ENCODE measurements at places on chromosomes 4 and X.

DNA sequence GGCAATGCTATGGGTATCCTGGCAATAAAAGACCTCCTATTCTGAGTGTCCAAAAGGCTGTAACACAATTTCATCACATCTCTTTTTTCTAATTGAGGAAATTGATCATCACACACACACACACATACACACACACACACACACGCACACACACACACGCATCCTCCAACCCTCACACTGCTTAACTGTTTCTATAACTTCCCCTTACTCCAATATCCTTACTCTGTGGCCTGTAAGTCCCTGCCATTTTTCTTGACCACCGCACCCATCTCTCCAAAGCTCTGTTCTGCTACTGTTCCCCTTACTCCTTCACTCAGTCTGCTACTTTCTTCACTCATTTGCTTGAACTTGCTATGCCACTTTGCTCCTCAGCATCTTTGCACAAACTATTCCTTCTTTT lies 115.6 kb downstream of the AMELX start:
- DNase-seq: no peak

DNA sequence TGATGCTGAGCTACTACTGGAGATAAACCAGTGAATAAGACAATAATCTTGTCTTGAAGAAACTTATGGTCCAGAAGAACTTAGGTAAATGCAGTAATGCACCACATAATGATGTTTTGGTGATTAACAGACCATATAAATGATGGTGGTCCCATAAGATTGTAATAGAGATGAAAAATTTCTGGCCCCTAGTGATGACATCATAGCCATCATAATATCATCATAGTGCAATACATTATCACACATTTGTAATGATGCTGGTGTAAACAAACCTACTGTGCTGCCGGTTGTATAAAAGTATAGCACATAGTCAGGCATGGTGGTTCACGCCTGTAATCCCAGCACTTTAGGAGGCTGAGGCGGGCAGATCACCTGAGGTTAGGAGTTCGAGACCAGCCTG lies 846.8 kb downstream of the FSTL5 start:
- DNase-seq: no peak

- DNase-seq: no peak
Observed at GRCh38 chr4:183328832-183329231, 6.6 kb upstream of the CLDN24 start.

DNA sequence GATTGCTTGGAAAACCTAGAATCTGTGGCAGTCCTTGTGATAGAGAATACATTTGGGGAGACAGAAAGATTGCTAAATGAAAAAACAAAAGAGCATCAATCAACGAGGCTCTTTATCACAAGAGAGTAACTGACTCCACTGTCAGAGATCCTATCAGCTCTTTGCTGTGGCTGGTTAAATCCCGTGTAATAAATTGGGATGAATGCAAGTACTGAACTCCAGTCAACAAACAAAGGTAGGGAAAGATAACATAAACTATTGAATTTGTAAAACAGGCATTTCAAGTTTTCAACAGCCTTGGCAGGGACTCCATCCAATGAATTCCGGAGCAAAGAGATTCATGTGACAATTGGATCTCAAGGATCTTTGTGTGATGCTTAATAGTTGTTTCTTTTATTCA lies 21.3 kb downstream of the MMRN1 start:
- DNase-seq: no peak

GRCh38 chrX:147550217-147550616 lies 361.5 kb upstream of the FMR1 start:
- DNase-seq: no peak

GRCh38 chr4:65007841-65008439 lies 598.7 kb upstream of the TECRL start:
- peak; percentile 6 for DNase-seq

DNA sequence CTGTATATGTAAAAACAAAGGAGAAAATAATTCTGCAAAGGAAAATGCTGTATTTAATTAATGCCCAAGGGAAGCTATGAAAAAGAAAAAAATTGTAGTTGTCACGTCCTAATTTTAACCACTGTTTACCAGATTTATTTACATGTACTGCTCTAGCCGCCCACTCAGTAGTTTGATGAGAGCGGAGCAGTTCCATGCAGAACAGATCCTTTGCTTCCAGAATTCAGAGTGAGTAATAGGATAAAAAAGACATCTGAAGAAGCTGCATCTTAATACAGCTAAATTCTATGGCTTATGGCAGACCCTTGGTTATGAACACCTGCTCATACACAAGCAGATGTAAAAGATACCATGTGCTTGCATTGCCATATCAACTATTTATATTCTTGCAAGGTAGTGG lies 287.0 kb downstream of the GASK1B start:
- DNase-seq: no peak

GRCh38 chr4:5940470-5941203 lies 47.8 kb upstream of the CRMP1 start:
- DNase-seq: no peak

- DNase-seq: no peak
Observed at GRCh38 chr4:177569434-177569833, 127.2 kb upstream of the AGA start.

DNA sequence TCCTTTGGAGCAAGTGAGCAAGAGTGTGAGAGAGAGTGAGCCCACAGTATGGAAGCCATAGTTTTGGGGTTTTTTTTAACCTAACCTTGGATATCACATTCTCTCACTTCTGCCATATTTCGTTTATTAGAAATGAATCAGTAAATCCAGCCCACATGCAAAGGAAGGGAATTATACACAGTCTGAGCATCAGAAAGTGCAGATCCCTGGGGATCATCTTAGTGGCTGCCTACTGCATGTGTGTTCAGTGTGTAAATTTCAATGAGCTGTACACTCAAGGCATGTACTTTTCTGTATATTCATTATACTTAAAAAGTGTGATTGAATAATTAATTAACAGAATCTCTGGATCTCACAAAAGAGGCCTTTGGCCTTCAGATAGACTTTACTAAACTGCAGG lies 133.8 kb upstream of the PRPS2 start:
- DNase-seq: no peak

DNA sequence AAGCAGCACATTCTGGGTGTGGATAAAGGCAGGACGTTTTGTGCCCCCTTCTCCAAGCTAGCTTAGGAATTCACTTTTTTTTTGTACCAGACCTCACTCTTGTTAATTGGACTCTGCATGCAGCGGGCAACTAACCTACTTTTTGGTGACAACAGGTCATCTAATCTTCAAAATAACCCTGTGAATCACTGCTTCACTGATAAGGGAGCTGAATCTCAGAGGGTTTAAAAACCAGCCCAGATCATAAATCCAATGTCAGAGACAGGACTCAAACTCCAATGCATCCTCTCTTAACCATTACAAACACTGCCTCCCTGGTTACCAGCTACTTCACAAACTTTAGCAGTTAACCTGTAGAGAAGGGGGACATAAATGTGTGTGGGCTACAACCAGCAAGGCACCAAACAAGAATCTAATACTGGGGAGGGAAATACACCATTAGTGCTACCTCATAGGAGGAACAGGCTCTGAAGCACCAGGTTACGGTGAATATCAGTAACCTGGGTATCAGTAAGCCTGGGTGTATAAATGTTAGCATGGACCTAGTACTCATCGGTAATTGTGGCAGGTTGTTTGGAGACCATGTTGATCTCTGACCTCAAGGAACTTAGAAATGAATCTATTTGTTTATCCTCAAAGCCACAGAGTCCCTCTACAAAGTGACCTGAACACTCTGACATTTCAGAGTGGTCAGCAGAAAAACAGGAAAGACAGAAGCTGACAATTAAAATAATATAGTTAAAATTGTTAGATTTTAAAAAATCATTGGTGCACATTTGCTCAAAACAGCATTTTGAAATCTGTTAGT lies 2.6 kb downstream of the TIFA start:
- DNase-seq: no peak

- no peak for DNase-seq
Observed at GRCh38 chrX:120751683-120752082, 121.8 kb upstream of the C1GALT1C1 start.

DNA sequence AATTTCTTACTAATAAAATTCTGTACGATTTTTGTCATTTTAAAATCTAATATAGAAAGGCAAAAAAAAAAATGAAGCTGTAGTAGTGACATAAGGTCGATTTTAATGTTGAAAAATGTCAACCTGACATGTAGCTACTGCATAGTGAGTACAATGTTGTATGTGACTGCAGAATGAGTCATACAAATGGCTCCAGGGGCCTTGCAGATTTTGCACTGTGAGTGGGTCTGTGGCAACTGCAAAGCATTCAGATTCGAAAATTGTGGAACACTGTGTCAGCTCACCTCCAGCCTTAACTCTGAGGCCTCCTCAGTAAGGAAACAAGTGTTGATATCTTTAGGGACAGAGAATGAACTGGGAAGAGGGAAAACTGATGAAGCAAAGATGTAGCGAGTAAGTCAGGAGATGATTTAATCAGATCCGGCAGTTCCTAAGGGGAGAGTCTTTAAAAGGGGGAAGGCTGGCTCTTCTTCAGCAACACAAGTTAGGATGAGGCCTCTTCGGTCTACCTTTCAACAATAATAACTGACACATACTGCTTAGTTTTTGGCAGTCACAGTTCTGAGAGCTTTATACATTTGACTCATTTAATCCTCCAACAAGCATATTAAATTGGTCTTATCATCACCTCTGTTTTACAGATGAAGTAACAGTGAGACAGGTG lies 24.9 kb downstream of the TKTL2 start:
- DNase-seq: no peak

GRCh38 chr4:39319676-39320075 lies 46.5 kb downstream of the RFC1 start:
- peak; percentile 69 for DNase-seq

DNA sequence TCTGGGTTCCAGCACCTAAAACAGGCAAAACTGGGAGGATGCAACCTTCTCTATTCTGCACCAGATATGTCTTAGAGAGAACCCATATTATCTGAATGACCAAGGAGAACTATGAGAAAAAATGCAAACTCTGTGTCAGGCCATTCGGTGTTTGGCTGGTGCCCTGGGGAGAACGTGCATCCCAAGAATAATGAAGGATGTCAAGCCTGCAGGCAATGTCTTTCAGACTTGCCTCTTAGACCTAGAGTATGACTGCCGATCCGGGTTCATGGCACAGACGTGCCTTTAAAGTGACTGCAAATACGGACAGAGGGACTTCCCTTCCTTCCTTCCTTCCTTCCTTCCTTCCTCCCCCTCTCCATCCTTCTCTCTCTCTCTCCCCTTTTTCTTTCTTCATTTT lies 6.9 kb downstream of the XAGE1B start:
- DNase-seq: no peak

GRCh38 chr4:116632269-116632668 lies 453.1 kb downstream of the TRAM1L1 start:
- no peak for DNase-seq

GRCh38 chr4:145161549-145161948 lies 18.8 kb downstream of the OTUD4 start:
- DNase-seq: no peak

- no peak for DNase-seq
Observed at GRCh38 chrX:146449243-146449642, 360.3 kb upstream of the CXorf51B start.

GRCh38 chr4:119025420-119025819 lies 110.2 kb upstream of the MYOZ2 start:
- peak; percentile 50 for DNase-seq

GRCh38 chr4:68021185-68021584 lies 57.9 kb upstream of the TMPRSS11A start:
- DNase-seq: peak; percentile 64

DNA sequence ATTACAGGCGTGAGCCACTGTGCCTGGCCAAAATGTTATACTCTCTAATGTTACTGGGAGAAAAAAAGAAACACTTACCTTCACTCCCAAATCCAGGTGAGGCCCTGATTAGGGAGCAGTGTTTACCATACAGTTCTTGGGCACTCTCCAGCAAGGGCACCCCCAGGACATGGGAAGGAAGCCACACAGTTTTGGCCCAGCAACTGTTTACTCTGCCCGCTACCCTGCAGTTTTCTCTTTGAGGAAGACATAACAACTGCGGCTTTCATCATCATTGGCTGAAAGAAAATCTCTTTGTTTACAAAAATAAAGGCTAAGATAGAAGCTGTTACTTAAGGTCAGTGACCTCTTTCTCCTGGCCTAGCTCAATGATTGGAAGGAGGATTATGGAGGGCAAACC lies 145.5 kb upstream of the DUSP21 start:
- no peak for DNase-seq

DNA sequence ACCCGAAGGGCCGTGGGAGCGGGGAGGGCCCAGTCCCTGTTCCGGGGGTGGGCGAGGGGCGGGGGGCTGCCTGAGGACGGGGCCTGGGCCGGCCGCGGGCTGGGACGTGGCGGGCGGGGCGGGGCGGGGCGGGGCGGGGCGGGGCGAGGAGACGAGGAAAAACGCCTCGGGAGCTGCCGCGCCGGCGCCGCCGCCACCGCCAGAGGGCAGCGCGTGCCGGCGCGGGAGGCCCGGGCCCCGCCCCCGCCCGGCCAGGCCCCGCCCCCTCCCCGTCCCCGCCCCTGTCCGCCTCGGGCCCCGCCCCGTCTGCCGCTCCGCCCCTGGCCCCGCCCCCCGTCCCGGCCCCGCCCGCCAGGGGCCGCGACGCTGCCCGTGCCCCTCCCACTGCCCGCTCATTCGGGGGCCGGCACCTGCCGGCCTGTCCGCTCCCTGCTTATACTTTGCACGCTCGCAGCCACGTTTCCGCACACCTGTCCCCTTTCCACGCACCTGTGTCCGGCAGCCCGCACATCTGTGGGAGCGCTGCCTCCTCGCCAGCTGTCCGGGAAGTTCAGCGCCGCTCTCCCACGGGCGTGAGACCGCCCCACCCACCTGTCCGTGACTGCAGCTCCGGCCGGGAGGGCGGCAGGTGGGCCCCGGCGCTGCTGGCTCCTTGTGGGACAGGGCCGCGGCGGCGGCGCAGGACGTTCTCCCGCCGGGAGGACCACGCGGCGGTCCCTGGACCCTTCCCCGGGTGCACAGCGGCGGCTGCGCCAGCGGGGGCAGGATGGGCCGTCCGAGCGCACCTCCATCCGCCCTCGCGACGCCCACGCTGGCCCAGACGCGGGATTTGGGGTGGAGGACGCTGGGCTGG lies 1.7 kb upstream of the FGFRL1 start:
- DNase-seq: no peak

GRCh38 chr4:147589586-147589985 lies 27.6 kb upstream of the TMEM184C start:
- no peak for DNase-seq

- DNase-seq: no peak
Observed at GRCh38 chr4:85127653-85128052, 161.2 kb upstream of the WDFY3 start.

- no peak for DNase-seq
Observed at GRCh38 chrX:28997706-28998463, 410.6 kb downstream of the IL1RAPL1 start.

- no peak for DNase-seq
Observed at GRCh38 chrX:147890756-147891155, 21.0 kb upstream of the FMR1 start.

All from epithelial cell of proximal tubule (primary cell).